ENCODE measurements at places on chromosomes 12 and 14.

DNA sequence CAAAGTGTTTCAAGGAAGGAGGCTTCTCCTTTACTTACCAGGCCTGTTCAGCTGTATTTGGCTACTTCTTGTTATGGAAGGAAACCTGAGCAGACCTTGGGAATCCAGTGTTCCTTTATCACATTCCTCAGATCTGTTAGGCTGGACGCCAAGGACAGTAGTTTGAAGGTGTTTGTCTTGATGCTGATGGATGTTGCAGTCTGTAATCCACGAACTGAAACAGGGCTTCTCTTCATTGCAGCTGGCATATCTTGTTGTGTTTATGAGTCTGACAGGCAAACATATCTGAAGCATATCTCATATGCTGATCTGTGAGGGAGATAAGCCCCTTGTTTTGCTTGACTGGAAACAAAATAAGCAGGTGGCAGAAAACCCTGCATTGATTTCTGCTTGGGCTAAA, 904.3 kb downstream of the NRXN3 start:
- no peak for DNase-seq

DNA sequence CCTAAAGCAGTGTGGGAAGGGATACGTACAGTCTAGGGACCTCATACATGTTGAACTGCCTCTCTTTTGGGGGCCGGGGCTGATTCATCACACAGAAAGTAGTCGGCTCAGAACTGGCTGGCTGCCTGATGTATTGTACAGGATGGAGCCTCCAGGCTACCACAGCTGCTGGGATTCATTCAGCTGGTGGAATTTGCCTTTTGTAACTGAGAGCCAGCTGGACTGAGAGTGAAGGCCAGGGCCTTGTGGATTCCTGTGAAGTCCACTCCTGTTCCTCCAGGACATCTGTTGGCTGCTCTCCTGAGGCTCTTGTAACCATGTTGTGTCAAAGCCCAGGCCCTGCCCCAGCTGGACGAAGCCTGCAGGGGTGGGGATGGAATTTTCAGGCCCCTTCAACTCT, 116.3 kb upstream of the PRICKLE1 start:
- DNase-seq: no peak

GRCh38 chr12:6213969-6214368, 13.8 kb downstream of the CD9 start:
- DNase-seq: no peak

DNA sequence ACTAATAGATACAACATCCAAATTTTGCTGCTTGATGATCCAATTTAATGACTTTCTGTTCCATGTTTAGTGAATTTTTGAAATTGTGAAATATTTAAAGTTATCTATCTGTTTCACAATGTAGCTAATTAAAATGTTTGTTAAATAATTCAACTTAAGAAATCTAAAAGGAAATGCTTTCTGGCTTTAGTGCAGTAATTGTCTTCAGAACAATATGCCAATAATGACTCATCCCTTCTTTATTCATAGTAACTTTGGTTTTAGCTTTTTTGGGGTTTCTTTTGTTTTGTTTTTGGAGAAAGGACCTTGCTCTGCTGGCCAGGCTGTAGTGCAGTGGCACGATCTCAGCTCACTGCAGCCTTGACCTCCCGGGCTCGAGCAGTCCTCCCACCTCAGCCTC, 479.2 kb upstream of the RGS6 start:
- DNase-seq: no peak

DNA sequence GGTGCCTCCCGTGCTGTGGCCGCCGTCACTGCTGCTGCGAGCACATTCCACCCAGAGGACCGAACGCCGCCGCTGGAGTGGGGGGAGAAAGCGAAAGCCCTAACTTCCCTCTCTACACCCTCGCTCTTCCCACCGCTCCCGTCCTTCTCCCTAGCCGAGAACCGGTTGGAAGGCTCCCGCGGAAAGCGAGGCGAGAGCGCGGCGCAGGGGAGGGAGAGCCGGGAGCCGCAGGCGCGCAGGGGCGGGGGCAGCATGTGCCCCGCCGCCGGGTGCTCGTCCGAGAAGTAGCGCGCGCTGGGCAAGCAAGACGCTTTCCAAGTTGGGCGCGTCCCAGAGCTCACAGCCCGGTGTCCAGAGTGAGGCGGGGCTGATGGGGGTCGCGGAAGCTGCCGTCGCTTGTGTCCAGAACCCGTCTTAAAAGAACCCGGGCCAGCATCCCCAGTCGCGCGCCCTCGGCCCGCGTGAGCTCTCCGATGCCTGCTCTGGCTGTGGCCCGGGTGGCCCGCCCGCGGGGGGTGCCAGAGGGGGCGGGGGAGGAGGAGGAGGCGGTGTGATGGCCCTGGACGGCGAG, at the start of gene TRHDE:
Gene TRHDE, plus strand, starts transcription at position 280 of the 571 bp plus-strand sequence. Its CDS starts 274 bp downstream, at position 554.
- DNase-seq: no peak

- no peak for DNase-seq
Measured at GRCh38 chr12:26277506-26278246, 82.3 kb downstream of the SSPN start.

- no peak for DNase-seq
Measured at GRCh38 chr12:57863676-57864075, 17.1 kb upstream of the CTDSP2 start.

DNA sequence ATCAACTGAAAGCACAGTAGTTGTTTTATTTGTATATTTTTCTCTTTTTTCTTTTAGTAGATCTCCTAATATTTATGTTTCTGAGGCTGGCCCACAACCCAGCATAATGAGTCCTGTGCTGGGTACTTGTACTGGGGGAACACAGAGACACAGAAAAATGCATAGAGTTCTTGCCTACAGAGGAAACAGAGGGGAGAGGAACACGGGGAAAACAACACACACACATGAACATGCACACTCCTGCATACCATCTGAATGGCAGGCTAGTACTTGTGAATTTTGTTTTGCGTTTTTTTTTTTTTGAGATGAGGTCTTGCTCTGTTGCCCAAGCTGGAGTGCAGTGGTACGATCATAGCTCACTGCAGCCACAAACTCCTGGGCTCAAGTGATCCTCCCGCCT, 21.3 kb downstream of the PITPNM2 start:
- DNase-seq: no peak

- no peak for DNase-seq
Measured at GRCh38 chr12:110279566-110280375, 1.3 kb upstream of the ATP2A2 start.

GRCh38 chr12:45933504-45933903, 56.9 kb downstream of the SCAF11 start:
- no peak for DNase-seq

- DNase-seq: no peak
Measured at GRCh38 chr12:54189198-54189539, 384 bp upstream of the SMUG1 start.

DNA sequence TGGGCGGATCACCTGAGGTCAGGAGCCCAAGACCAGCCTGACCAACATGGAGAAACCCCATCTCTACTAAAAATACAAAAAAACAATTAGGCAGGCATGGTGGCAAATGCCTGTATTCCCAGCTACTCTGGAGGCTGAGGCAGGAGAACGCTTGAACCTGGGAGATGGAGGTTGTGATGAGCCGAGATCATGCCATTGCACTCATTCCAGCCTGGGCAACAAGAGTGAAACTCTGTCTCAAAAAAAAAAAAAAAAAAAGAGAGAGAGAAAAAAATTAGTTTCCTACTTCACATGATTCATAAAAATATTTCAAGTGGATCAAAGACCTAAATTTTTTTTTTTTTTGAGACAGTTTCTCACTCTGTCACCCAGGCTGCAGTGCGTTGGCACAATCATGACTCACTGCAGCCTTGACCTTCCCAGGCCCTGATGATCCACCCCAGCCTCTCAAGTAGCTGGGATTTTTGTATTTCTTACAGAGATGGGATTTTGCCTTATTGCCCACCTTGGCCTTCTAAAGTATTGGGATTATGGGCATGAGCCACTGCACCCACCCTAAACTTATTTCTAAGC, 24.9 kb downstream of the FCF1 start:
- no peak for DNase-seq

- DNase-seq: no peak
Measured at GRCh38 chr12:121413917-121414316, 14.0 kb downstream of the RNF34 start.

- no peak for DNase-seq
Measured at GRCh38 chr14:40485688-40486087, 1053.5 kb upstream of the FBXO33 start.

DNA sequence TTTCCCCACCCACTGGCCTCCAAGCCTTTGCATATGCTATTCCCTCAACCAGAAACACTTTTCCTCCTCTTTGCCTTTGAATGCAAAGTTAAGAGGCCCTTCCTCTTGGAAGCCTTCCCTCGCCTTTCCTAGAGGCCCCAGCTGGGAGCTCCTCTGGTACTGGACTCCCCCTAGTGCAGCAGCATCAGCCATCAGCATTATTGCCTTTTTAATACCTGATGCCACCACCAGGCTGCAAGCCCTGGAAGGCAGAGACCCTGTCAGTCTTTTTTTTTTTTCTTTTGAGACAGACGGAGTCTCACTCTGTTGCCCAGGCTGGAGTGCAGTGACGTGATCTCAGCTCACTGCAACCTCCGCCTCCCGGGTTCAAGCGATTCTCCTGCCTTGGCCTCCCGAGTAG, 19.1 kb upstream of the PLA2G1B start:
- no peak for DNase-seq

- no peak for DNase-seq
Measured at GRCh38 chr12:92414170-92415070, 268.8 kb upstream of the BTG1 start.
